ENCODE measurements at places on chromosomes 13 and 19.

- no peak for DNase-seq
These were observed 12.1 kb upstream of the IGFL1 start for GRCh38 chr19:46217476-46217875.

GRCh38 chr19:7304200-7304599 is 10.0 kb upstream of the INSR start:
- DNase-seq = no peak

GRCh38 chr19:33748231-33748630 is 48.4 kb upstream of the KCTD15 start:
- DNase-seq = no peak

DNA sequence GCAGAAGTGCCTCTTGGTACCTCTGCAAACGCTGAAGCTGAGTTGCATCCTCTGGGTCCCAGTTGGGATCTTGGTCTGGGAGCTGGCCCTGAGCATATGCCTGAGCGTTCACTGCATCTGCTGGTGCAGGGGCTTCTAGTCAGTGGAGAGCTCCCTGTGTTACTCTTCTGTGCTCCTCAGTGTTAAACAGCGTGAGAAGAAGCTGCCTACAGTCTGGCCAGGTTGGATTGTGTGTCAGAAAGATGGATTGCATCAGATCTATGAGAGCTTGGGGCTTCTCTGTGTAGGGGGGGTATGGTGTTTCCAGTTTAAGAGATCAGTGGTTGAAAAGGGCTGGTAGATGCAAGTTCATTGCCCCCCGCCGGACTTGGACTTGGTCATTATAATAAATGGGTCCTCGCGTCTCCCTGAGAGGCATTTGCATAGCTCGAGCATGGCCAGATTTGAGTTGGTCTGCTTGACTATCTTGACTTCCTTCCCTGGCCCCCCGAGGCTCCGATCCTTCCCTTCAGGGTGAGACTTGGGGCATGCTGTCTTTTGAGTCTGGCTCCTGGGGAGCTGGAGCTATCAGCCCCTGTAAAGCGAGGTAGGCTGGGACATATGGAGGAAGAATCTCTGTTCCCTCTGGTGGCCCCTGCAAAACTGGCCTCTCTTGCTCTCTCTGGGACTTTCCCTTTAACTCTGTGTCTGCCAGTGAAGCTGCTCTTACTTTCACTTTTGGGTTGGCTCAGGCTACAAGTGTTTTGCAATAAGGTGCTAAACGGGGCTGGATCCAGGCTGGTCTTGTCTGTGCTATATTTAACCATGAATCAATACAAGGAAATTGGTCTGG is 52.9 kb downstream of the OR10H4 start:
- DNase-seq = peak; percentile 60

DNA sequence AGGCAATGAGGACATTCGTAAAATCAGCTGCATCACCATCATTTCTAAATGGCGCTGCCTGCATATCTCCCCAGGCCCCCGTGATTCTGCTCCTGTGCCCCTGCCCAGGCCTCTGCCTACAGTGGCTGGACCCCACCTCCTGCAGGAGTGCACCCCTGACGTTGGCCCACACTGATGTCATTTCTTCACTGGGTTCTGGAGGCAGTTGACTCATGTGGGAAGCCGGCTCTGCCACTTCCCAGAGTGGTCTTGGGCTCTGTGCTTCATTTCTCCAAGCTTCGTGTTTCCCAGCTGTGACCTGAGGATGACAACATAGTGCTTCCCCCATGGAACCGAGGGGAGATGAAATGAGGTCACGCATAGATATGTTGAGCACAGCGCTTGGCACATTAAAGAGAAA is 19.9 kb downstream of the CCNE1 start:
- DNase-seq = no peak

- DNase-seq = no peak
These were observed 11.9 kb upstream of the GARIN5A start for GRCh38 chr19:50488389-50489194.

GRCh38 chr13:28056426-28056825 is 44.0 kb downstream of the FLT3 start:
- DNase-seq = no peak

DNA sequence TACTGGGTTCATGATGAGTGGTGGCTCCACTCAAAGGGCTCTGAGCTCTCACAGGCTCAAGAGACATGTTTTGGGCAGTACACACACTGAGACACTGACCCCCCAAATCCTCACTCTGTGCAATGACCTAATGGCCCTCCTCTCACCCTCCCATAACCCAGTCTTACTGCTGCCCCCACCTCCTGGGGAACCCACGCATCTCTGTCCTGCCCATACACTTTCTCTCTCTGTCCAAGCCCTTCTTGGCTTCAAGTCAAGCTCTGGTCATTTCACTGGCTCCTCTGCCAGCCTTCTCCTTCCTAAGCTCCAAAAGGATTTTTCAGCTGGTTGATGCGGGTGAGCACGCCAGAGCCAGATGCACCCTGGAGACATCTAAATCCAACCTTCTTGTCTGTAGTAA is 187.9 kb upstream of the TSHZ3 start:
- no peak for DNase-seq

DNA sequence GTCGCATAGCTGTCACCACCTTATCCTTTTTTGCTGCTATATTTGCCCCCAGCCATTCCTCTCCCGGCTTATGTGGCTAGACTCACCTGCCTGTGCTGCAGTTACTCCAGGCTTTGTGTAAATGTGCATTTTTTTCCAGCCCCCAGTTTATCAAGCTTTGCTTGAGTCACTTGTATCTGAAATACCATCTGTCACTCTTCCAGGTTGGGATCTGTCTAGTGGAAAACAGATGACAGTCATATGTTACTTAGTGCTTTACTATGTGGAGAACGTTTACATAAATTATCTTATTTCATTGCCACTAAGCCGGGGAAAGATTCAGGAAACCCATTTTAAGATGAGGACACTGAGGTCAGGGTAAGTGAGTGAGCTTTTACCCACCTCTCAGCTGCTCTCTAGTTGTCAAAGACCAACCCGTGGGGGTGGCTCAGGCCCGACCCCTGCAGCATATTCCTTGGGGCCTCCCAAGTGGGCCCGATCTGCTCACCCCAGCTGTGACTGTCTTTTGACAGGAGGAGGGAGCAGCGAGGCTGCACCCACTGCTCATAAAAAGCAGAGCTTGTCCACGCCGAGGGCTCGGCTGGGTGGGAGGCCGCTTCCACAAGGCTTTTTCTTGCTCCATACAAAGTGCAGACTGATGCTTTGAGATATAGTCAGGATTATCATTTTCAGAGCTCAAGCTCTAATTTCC is 7.2 kb downstream of the GJB2 start:
- no peak for DNase-seq

DNA sequence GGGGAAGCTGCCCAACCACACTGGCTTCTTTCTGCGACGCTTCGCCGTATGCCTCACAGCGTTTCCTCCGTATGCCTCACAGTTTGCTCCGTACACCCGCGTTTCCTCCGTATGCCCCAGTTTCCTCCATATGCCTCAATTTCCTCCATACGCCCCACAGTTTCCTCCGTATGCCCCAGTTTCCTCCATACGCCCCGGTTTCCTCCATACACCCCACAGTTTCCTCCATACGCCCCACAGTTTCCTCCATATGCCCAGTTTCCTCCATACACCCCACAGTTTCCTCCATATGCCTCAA is 22.6 kb downstream of the GAS6 start:
- no peak for DNase-seq

GRCh38 chr13:60969656-60970055 is 446.0 kb downstream of the PCDH20 start:
- DNase-seq = no peak

DNA sequence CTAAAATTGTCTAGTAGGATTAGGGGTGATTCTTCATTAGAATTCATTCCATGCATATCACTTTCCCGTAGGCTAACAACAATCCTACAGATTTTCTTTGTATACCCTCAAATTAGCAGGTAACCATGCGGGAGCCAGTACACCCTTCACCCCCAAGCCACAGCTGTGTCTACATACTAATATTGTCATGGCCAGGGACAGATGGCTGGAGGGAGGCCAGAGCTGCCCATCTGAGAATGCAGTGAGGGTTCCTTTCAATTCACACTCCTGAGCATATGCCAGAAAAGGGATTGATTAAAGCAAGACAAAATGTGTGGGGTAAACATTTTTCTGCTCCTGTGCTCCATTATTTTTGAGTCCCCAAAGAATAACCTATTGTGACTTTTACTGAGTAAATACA is 68.9 kb downstream of the FREM2 start:
- no peak for DNase-seq

DNA sequence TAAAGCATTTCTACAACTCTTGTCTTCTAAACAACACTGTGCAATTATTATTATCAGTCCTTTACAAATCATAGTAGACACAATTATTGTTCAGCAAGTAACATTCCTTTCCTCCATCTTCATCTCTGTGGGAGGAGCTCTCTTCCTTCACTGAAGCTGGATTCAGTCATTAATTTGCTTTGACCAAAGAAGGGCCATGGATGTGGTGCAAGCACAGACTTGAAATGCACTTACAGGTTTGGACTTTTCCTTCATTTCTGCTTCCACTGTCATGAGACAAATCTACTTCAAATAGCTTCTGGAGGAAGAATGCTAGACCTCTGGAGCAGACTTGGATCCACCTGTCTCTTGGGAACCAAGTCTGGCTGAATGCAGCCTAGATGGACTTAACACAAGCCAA is 336.6 kb upstream of the SLITRK6 start:
- no peak for DNase-seq

- DNase-seq = no peak
These were observed 37.4 kb downstream of the CEBPA start for GRCh38 chr19:33264881-33265445.

GRCh38 chr19:49553451-49554271 is 25.9 kb downstream of the RCN3 start:
- peak; percentile 79 for DNase-seq

- DNase-seq = no peak
These were observed 98.0 kb downstream of the ESD start for GRCh38 chr13:46698910-46699460.

DNA sequence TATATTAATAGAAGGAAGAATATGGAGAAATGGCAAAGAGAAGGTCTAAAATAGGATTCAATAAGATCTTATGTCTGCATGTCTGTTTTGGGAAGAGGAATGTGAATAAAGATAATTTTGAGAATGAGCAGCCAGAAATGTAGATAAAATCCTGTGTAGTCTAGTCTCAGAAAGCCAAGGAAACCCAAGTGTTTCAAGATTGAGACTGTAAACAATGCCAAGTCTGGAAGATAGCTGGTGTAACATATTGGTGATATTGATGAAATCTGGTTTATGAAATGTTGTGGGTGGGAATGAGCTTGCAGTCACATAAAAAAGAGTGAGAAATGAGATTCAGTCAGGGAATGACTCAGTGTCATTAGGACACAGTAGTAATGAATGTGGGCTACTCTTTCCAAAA is 1180.3 kb upstream of the PCDH20 start:
- no peak for DNase-seq

GRCh38 chr19:3603121-3603811 is 3.4 kb downstream of the TBXA2R start:
- no peak for DNase-seq

DNA sequence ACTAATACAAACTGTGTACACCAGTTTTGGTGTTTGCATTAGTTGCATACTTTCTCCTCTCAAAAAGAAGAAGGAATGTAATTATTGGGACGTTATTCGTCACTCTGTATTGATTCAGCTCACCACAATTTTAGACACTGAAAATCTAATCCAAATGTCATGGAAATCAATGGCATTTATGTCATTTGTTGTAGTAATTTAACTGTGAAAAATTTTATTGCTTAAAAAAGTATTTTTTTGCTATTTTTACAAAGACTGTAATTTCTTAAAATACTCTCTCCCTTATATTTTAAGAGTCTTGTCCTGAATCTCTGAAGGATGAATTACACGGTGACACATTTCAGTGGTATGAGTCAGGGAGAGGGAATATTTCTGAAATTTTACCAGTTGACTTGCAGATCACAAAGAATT is 2117.6 kb downstream of the PCDH9 start:
- DNase-seq = no peak

DNA sequence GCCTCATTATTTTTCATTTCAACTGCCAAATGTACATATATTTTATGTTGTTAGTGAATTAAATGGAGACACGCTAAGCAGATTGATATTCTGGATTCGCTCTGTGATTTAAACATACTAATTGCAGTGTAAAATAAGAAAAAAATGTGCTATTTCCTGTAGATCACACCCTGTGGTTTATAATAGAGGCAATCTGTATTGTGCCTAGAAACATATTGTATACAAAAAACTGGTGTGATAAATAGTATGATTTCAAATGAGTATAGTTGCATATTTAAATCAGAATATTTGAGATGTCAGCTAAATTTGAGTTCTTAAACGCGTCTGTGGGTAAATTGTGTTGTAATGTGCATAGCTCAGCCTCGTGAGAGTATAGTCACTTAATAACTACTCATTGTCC is 643.9 kb downstream of the TBC1D4 start:
- DNase-seq = peak; percentile 1

DNA sequence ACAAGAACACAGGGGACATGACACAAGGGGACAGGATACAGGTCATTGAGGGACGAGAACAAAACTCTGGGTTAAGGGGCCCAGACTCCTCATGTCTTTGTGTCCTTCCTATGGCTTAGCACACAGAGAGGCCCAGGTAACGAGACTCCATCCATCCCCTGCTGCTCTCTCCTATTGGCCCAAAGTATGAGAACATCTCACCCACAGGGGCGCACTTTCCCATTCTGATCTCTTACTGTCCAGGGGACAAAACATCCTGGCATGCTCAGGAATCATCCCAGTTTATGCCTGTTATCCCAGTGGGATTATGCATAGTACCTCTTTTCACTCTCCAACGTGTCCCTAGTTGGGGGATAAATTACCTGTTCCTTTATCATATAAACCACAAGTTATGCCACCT is 19.2 kb downstream of the C13orf42 start:
- no peak for DNase-seq

GRCh38 chr13:24085662-24086061 is 74.9 kb upstream of the SPATA13 start:
- DNase-seq = no peak

GRCh38 chr13:113171250-113172125 is 13.0 kb downstream of the PROZ start:
- no peak for DNase-seq

- no peak for DNase-seq
These were observed 16.4 kb upstream of the EMP3 start for GRCh38 chr19:48308631-48309586.
